A172 (cell line): ENCODE measurements at places on chromosomes 4 and X. TPM values are rescaled to one million over a fixed set of nuclear protein-coding genes. Genes with fewer than 3 reads are reported as not detected.
A peak's percentile ranks its signal among the peaks of the same experiment; 100 is the strongest.

- DNase-seq = no peak
Measured at GRCh38 chr4:188596021-188596420, 456.8 kb downstream of the TRIML1 start.

GRCh38 chrX:150158554-150159332 lies 204.4 kb upstream of the MAMLD1 start:
- DNase-seq = no peak

DNA sequence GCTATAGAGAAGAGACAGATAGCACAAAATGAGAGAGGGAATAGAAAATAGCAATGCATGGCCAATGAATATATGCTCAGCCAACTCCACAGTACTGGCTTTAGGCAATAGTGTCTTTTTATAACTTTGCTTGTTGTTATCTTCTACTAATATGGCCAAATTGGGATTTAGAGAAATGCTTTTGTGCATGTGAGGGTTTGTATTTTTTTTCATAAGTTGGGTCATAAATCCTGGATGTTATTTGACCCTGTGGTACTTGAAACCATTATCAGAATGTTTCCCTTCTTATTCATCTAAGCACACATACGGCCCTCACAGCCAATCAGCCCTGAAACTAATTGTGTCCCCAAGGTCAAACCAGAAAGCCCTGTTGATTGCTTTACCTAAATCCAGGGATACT lies 35.2 kb upstream of the LPAR4 start:
- no peak for DNase-seq

DNA sequence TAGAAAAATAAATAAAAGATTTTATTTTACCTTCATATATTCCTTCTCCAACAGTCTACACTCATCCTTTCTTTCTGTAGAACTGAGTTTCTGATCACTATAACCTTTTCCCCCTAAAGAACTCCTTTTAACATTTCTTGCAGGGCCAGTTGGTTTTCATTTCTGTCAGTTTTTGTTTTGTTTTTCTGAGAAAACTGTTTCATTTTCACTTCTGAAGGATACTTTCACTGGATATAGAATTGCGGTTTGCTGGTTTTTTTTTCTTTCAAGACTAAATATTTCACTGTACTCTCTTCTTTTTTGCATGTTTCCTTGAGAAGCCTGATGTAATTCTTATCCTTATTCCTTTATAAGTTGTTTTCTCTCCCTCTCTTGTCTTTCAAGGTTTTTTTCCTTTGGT lies 90.4 kb upstream of the EOLA2 start:
- DNase-seq = no peak

GRCh38 chr4:132479543-132479942 lies 669.6 kb upstream of the PCDH10 start:
- DNase-seq = no peak

DNA sequence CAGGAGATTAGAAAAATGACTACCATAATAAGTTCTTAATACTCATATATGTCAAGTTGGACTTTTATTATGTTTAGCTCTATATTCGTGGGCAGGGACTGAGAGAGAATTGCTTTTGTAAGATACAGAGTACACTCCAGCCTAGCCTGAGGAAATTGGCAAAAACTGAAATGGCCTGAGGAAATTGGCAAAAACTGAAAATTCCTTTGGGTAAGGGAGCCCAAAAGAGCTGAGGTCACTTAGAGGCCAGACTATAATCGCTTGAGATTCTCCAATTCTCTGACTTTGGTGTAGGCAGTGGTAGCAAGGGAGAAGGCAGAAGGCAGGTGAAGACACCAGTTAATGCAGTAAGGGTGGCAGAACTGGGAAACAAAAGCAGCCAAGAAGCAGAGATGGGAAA lies 124.5 kb upstream of the HCCS start:
- DNase-seq = no peak

GRCh38 chrX:12052109-12052508 lies 86.2 kb upstream of the FRMPD4 start:
- peak; percentile 61 for DNase-seq

GRCh38 chr4:151862766-151863165 lies 102.0 kb upstream of the GATB start:
- DNase-seq = peak; percentile 45

DNA sequence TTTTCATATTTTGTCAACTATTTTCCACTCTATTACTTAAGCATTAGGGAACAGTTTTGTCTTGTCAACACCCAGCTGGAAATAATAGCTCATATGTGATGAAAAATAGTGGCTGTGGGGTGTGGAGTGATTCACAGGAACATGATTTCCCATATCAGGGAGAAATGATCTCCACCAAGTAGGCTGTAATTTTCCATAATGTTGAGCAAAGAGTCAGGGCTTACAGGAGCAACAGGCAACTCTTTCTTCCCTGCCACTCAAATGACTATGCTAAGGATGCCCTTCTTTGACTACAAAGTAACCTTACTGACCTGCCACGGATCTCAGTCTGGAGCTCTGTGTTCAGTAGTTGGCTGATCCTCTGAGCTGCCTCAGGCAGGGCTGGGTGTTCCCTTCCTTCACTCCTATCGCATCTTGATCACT lies 90.0 kb upstream of the GATB start:
- DNase-seq = no peak

- peak; percentile 68 for DNase-seq
Measured at GRCh38 chr4:76738086-76738931, 159.6 kb downstream of the SOWAHB start.

DNA sequence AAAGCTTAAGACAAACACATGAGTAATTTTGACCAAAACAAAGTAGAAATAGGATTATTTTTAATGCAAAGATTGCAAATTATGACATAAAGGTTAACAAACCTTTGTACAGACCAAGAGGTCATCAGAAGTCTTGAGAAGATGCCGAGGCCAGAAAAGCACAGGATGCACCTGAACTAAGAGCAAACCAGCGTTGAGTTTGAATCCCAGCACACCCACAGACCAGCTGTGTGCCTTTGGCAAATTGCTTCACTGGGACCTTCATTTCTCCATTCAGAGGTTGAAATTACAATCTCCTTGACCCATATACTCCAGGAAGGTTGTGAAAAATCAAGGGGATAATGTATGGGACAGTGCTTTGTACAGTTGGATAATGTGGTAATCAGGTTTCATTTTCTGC lies 56.6 kb downstream of the PPM1K start:
- DNase-seq = no peak

DNA sequence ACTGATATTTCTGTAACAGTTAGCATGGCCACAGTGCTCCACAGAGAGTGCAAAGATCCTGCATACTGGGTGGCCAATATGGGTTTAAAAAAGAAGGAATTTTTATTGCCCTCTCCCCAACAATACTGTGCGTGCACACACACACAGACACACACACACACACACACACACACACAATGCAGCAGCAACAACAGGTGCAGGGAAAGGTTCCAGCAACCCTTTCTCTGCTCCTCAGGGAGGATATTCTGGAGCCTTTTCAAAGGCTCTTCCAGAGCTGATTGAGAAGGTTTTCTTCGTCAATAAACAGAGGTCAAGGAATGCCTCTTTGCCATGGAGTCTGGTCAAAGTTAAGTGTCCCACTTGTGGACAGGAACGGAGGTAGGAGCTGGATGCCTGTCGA lies 84.8 kb upstream of the ZFP42 start:
- no peak for DNase-seq

GRCh38 chr4:7326306-7326692 lies 108.4 kb downstream of the PSAPL1 start:
- no peak for DNase-seq

GRCh38 chrX:68894513-68895340 lies 65.9 kb downstream of the EFNB1 start:
- no peak for DNase-seq

GRCh38 chrX:39652336-39652735 lies 445.4 kb downstream of the BCOR start:
- no peak for DNase-seq

- no peak for DNase-seq
Measured at GRCh38 chr4:35734381-35735098, 509.8 kb downstream of the ARAP2 start.

- DNase-seq = no peak
Measured at GRCh38 chr4:55980725-55981124, 32.0 kb downstream of the CEP135 start.

GRCh38 chr4:6689506-6689960 lies 4.1 kb upstream of the S100P start:
- DNase-seq = no peak

GRCh38 chr4:7572894-7573293 lies 138.2 kb upstream of the PSAPL1 start:
- DNase-seq = no peak

The F9 gene
- total RNA-seq = not detected in 2 replicates

The ABCG2 gene
- 0.96 and 2.1 TPM in 2 replicates for total RNA-seq

The PRKX gene
- total RNA-seq = 12.6 and 29.1 TPM in 2 replicates

The MSN gene
- total RNA-seq = 326 and 328 TPM in 2 replicates

The FAM149A gene
- total RNA-seq = 5.6 and 7.3 TPM in 2 replicates

The NPNT gene
- 0.29 TPM in 1 of 2 replicates, not detected in the other for total RNA-seq
